ENCODE measurements at places on chromosomes 1 and 21.

DNA sequence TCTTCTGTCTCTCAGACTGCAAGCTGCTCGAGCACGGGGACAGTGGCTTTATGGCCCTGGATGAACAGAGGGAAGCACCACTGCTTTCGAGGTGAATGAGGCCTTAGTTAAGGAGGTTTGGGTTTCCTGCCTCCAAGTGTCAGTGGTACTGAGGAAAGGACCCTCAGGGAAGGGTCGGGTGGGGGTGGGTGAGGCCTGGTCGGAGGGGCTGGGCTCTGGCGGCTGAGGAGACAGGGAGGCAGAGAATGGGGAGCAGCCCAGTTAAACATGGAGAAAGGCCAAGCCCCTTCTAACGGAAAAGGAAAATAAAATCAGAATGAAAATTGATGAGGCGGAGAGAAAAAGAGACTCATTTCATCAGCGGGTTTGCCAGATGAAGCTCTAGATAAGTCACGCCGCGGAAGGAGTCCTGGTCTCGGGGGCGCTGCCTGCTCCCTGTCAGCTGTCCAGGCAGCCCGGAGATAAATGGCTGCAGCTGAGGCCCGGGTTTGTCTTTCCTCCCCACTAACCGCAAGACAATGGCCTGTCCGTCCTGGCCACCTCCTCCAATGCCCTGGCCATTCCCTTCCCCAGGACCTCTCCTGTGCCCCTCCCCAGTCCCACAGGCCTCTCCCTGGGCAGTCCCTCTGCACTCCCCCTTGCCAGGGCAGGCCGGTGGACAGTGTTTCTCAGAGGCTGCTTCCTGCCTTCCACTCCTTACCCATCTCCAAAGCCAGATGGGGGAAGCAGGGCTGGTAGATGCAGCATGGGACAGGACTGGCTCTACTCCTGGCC is 55.2 kb downstream of the LRRN2 start:
- DNase-seq: no peak

DNA sequence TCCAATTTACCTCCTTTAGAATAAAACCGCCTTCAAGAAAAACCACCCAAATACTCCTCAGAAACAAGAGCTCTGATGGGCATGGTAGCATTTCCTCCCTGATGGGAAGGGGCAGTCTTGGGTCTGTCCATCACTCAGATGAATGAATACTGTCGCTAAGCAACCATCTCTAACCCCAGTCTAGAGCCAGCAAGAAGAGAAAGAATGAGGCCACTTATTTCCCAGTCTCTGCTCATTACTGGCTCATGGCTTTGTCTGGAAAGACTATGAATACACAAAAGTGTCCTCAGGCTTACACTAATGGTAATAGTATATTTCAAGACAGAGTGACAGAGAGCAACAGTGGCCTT is 51.0 kb upstream of the F3 start:
- no peak for DNase-seq

- no peak for DNase-seq
Observed at GRCh38 chr1:55156093-55156492, 59.1 kb downstream of the USP24 start.

DNA sequence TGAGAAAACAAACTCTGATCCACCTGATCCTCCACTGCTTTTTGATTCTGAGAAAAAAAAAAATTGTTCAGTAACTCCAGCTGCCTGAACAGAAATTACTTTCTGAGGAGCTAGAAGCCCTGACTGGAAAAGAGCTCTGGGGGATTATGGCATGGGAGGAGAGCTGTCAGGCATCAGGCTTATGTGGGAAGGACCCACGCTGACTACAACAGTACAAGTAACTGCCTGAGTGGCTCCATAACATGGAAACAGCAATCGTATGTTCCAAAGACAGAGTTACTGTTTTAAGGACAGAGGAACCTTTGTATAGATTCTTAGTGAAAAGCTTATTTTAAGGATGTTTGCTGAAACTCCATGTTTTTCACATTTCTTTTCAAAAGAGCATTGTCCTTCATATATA is 1.2 kb upstream of the ANGPTL7 start:
- no peak for DNase-seq

- no peak for DNase-seq
Observed at GRCh38 chr1:157960773-157961172, 32.7 kb upstream of the KIRREL1 start.

DNA sequence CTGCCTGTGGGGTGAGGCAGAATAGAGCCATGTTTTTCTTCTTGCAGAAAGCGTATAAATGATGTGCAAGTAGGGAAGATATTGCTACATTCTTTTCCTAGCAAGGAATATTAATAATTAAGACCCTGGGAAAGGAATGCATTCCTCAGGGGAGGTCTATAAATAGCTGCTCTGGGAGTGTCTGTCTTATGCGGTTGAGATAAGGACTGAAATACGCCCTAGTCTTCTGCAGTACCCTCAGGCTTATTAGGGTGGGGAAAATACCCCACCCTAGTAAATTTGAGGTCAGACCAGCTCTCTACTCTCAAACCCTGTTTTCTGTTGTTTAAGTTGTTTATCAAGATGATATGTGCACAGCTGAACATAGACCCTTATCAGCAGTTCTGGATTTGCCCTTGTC is 155.9 kb upstream of the HMCN1 start:
- DNase-seq: no peak

DNA sequence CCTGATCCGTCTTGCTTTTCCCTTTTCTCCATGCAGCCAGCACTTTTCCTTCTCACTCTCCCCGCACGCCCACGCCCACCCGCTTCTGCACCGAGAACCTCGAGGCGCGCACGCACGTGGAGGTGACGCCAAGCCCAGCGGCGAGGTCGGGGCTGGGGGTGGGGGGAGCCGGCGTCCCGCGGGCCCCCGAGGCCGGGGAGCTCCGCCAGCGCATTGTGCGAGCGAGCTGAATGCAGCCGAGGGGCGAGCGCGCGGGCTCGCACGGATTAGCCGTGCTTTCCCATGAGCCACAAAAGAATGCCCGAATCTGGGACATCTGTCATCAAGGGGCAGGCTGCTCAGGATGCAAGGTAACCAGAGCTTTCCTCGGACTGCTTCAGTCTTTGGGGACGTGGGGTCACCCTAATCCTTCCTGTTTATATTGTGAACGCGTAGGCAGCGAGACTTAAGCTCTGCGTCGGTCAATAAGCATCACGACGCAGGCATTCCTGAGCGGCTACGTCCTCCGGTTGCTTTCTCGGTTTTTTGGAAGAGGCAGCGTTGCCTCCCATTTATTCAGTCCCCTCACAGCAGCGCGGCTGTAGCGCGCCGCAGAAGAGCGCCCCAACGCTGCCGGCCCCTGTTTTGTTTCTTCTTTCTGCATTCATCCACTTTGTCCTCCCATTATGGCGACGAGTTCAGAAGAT is 67.3 kb upstream of the AKT3 start:
- peak; percentile 16 for DNase-seq

- DNase-seq: peak; percentile 66
Observed at GRCh38 chr1:234725177-234726132, 115.5 kb upstream of the IRF2BP2 start.

DNA sequence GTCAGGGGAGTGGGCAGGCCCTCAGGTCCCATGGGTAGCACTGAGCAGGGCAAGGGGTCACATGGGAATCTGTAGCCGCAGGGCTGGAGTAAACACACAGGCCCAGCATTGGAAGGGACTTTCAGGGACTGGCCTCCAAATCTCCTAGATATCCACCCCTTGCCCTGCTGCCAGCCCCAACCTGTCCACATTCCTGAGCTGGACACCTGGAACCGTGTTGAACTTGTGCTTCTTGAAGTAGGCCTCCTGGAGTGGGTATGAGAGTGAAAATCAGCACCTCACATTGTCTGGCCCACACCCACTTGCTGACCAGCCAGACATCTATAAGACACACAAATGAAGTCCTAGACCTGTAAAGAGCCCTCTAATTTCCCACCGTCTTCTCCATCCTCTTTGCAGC is 7.7 kb downstream of the POMGNT1 start:
- DNase-seq: no peak

DNA sequence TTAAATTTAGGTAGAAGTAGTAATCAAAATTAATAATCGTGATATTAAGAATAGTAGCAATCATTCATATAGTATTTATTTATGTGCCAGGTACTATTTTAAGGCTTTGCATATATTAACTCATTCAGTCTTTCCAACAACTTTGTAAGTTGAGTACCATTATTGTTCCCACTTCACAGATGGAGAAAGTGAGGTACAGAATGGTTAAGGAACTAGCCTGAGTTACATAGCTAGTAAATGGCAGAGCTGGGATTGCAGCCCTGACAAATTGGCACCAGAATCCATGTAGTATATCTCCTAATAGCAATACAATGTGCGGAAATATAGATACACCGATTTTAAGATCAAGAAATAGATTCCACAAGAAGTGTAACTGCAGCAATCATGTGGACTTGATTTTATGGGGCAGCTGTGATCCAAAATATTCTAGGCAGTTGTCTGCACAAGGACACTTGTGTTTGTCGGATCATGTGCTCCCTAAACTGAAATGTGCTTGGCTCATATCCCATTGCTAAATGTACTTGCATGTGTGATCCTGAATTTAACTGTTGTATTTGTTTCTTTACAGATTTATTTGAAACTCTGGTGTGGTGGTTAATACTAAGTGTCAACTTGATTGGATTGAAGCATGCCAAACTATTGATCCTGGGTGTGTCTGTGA is 5.8 kb upstream of the GTF2B start:
- DNase-seq: no peak

- no peak for DNase-seq
Observed at GRCh38 chr1:64483731-64484414, 13.9 kb downstream of the CACHD1 start.

DNA sequence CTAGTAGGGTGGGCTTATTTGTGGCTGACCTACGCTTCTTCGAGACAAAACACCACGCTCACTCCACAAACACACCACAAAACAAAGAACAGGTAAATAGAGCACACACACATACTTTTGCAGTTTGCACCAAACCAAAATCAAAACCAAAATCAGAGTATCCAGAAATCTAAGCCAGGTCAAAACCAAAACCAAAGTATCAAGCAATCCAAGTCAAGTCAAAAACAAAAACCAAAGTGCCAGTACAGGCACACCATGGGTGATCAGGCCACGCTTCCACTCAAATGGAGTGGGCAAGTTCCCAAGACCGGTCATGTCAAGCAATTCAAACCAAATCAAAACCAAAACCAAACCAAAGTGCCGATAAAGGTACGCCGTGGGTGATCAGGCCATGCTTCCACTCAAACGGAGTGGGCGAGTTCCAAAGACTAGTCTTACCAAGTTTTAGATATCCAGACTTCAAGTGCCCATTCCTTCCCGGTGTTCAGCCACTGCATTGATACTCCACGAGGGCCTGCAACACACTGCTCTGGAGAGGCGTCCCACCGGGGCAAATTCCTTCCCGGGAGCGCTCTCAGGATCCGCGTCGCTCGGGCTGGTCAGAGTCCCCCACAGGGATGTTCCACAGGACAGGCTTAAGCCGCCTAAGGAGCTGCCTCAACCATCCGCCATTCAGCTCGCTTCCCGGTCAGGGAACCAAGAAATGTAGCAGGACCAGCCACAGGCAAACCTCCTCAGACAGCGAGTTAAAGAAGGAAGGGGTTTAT is 169.1 kb downstream of the CDC7 start:
- DNase-seq: no peak

DNA sequence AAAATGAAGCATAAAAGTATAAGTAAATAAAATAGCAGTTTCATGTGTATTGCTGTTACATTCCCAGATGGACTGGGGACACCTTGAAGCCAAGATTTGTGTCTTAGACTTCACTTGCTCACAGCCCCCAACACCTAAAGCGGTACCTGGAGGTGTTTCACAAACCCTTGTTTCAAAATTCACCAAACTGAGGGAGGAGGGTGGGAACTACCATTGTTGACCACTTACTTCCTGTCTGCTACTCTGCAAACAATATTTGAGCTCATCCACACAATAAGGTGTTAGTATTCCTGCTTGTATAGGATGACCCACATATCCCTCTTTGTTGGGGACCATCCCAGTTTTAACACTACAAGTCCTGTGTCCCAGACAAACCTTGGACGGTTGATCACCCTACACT is 115.9 kb upstream of the SYT6 start:
- no peak for DNase-seq

DNA sequence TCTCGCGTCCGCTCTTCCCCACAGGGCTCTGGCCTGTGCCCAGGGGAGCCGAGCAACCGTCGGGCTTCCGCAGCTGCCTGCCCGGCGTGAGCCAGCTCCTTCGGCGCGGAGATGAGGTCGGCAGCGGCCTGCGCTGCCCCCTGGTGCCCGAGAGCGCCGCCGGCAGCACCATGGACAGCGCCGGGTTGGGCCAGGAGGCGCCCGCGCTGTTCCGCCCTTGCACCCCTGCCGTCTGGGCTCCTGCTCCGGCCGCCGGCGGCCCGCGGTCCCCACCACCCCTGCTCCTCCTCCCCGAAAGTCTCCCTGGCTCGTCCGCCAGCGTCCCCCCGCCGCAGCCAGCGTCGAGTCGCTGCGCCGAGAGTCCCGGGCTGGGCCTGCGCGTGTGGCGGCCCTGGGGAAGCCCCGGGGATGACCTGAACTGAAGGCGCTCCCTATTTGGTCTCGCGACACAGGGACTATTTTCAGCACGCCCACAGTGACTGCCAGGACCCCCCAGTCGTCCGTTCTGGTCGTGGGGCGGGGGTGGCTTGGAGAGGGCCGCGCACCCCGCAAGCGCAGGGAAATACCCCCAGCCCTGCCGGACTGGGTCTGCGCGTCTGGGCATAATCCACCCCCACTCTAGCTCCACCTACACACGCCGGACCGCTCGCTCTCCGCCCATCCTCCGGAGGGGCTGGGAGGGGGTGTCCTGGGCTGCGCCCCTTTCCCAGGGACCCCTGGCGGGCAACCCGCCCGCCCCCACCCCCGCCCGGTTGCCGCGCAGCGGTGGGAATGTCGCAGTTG is 1.3 kb downstream of the HES3 start:
- peak; percentile 64 for DNase-seq

GRCh38 chr1:87765681-87766070 is 437.0 kb downstream of the LMO4 start:
- DNase-seq: no peak

GRCh38 chr21:41365377-41366107 is 3.7 kb downstream of the MX2 start:
- no peak for DNase-seq

DNA sequence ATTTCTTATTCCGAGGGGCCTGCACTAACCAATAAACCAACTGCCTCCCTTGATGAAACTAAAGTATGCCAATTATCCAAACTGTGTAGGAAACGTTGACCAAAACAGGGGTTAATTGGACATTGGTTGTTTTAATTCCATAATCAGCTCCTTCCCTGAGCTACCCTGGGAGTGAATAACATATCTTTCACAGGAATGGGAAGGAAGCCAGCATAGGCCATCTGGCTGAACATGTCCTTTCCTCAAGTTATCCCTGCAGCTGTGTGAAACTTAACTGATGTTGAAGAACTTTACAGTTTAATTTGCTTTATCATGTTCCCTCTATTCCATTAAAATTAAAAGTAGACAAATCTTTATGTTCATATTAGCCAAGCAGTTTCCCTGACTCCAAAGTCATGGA is 75.4 kb downstream of the NRIP1 start:
- DNase-seq: no peak

DNA sequence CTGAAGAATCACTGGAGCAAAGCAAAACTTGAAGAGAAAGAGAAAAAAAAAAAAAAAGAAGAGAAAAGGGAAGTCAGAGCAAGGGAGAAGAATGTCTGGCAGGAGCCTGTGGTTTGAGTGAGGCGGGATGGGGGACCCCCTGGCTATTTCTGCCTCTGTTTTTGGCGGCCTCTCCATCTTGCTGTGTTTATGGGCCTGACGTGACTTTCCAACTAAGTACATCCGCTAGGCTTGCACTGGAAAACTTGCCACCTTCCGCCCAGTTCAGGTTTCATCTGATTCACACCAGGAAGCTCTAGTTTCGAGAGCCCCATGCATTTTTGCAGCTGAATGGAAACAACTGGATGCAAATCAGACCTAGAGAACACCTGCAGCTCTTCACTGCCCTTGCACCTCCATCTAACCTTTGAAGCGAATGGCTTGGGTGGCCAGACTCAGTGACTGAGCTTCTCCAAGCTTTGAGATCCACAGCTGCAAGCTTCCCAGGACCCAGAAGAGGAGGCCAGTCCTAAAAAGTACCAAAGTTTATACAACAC is 28.0 kb downstream of the TBX15 start:
- no peak for DNase-seq

Data from activated CD4-positive, alpha-beta T cell treated with anti-CD3 and anti-CD28 coated beads, Interleukin-2, amount 50 U/mL, for 4 hours (primary cell).